ENCODE measurements at places on chromosomes 1 and 21.

DNA sequence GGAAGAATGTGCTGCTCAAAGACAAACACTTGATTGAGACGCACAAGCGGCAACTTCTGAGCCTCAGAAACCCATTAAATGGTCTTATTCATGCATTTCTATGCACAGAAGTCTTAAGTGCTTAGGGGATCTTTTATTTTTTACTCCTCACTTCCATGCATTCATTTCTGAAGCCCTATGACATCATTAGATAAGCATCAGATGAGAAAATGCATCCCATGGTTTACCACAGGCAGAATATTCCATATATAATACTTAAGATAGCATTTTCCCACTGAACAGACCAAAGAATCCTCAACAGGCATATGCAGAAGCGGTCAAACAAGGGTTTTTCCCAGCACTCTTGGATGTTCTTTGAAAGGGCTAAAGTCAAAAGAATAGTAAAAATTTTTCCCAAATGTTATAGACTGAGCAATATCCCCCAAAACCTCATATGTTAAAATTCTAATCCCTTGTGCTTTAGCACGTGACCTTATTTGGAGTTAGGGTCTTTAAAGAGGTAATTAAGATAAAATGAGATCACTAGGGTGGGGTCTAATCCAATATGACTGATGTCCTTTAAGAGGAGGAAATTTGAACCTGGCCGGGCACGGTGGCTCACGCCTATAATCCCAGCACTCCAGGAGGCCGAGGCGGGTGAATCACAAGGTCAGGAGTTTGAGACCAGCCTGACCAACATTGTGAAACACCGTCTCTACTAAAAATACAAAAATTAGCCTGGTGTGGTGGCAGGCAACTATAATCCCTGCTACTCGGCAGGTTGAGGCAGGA lies 22.6 kb upstream of the FAM89A start:
- no peak for DNase-seq

DNA sequence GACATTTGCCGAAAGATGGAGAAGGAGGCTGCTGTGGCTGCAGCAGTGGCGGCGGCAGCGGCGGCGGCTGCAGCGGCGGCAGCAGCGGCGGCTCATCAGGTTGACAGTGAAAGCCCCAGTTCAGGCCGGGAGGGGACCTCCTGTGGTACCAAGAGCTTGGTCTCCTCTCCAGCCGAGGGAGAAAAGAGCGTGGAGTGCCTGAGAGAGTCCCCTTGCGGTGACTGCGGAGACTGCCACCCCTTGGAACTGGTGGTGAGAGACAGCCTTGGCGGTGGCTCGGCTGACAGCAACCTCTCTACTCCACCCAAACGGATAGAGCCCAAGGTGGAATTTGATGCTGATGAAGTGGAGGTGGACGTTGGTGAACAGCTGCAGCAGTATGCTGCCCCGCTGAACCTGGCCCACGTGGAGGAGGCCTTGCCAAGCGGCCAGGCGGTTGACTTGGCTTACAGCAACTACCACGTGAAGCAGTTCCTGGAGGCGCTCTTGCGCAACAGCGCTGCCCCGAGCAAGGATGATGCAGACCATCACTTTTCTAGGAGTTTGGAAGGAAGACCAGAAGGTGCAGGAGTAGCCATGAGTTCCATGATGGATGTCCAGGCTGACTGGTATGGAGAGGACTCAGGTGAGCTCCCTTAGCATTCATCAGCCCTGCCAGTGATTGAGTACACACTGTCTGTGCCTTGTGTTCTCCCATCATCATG lies 6.3 kb downstream of the ZBTB8B start:
- DNase-seq, result no peak

DNA sequence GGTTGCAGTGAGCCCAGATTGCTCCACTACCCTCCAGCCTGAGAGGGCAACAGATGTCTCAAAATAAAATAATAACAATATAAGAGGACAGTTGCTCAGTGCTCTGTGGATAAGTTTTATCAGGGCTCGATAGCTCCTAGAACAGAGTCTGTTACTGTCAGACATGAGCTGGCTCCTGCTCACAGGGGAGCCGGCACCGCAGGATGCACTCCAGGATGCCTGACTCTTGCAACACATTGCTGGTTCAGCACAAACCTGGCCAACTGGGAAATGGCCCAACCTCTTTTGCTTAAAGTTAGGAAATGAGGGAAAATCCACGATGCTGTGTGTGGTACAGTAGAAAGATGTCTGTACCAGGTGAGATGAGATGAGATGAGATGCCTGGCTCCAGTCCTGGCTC lies 5.8 kb upstream of the CTSE start:
- DNase-seq, result no peak

DNA sequence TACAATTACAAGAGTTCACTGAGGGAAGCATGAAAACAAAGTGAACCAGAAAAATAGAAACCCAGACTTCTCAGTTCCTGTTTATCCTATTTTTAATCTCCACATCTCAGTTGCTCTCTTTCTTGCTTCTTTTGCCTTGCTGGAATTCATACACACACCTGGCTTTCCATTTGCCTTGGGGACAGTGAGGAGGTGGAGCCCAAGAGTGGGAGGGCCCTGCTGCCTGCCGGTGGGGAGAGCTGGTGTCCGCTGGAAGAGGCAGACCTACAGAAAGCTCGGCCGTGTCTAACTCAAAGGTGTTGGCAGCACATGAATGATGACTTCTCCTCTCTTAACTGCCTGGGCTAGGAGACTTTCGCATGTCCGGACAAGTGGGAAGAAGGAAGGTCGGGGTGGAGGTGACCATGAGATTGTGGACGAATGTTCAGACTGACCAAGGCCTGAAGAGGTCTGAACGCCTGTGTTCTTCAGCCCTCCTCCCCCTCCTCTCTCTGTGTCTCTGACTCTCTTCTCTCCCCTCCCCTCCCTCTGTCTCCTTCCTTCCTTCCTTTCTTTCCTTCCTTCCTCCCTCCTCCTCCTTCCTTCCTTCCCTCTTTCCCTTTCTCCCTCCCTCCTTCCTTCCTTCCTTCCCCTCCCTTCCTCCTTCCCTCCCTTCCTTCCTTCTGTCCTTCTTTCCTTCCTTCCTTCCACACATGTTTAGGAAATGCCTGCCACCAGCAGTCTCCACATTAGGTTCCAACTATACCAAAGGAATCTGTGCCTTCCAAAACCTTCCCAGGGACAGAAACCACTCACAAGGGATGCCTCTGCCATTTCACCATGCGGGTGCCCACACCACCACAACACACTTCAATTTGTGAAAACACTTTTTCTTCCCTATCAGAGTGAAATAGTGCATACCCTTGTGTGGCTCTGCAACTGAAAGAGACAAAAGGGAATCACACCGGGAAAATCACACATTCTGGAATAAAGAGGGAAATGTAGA lies 157.3 kb upstream of the RUNX1 start:
- DNase-seq, result no peak

GRCh38 chr1:54927472-54928240 lies 40.7 kb upstream of the DHCR24 start:
- no peak for DNase-seq

DNA sequence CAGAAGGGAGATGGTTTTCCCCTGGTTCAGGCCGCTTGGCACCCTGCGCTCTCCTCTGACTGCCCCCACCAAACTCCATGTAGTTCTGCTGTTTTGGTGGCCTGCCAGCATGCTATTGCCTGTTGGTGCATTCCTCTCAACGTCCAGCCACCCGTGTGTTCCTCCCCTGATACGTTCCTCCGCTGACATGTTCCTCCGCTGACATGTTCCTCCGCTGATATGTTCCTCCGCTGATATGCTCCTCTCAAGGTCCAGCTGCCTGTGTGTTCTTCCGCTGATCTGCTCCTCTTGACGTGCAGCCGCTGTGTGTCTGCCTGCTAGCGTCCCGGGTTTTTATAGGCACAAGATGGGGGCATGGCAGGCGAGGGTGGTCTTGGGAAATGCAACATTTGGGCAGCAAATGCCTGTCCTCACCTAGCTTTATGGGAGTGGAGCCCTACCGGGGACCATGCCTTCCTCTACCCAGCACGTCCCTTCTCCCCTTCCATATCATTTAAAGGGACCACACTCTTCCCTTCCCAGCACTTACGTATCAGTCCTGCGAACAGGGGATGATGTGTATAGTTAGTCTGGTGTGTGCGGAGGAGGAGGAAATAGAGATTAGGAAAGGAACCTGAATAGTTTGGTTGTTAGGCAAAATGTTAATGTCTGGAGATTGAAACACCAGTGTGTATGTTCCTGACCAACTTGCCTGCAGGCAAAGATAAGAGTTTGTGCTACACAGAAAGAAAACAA lies 40.6 kb upstream of the PLA2G5 start:
- DNase-seq, result no peak

DNA sequence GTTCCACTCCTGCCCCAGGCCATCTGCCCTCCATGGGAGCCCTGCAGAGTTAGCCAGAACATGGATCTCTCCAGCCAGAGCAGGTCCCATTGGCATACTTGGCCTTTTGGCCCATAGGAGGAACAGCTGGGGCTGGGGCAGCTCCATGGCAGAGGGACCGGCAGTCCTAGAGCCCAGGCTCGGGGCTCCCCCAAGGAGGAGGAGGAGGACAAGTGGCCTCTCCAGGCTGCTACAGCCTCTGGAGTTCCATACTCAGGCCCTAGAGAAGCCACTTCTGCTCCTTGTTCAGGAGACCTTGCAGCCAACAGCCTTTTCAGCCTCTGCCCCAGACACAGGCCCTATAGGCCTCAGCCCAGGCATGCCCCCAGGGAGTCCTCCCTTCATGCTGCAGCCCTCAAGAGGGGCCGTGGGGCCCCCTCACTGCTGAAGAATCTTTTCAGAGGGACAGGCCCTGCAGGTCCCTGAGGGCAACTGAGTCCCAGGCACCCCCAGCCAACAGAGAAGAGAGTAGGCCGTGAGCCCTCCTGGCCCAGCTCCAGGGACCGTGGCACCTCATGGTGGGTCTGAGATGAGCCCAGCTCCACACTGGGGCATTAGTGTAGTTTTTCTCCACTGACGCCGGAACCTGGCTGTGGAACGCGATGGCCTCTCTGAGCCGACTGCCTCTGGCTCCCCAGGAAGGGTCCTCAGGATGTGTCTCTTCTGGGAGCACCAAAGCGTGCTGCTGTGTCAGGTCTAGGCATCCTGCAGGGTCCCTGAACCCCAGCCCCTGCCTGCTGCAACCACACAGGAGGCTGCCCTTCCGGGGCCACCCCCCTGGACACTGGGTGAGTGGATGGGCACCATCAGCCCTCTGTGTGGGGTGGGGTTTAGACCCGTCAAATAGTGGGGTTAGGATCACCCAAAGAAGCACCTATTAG lies 297.6 kb upstream of the VAMP3 start:
- no peak for DNase-seq

- DNase-seq, result no peak
Measured at GRCh38 chr1:175933801-175934200, 190.4 kb upstream of the TNR start.

DNA sequence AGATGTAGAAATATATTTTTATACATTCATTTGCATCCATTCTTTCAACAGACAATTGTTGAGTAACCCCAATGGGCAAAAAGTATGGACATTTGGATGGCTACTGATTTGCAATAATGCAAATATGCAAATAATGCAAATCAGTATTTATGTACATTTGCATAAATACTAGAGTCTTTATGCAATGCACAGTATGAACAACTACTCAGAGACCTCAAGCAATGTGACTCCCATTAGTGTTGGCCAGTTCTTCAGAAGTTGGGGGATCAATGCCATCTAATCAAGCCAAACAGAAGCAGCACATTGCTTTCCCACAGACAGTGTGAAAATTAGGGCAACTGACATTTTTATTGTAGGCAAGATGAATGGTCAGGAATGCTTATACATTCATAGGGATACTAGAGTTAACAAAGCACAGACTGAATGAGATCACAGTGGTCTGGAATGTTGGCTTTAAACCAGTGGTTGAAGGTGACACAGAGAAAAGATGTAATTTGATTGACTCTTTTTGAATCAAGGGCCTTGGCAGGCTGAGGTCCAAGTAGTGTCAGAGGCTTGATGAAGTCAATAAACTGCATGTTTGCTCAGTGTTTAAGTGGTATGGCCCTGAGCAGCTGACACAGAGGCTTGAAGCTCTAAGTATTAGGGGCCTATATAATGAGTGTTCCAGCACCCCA lies 256.6 kb downstream of the CTH start:
- DNase-seq, result no peak

- DNase-seq, result no peak
Measured at GRCh38 chr1:71086331-71086730, 5.5 kb upstream of the ZRANB2 start.

- no peak for DNase-seq
Measured at GRCh38 chr1:39701049-39701439, 9.8 kb upstream of the HPCAL4 start.

DNA sequence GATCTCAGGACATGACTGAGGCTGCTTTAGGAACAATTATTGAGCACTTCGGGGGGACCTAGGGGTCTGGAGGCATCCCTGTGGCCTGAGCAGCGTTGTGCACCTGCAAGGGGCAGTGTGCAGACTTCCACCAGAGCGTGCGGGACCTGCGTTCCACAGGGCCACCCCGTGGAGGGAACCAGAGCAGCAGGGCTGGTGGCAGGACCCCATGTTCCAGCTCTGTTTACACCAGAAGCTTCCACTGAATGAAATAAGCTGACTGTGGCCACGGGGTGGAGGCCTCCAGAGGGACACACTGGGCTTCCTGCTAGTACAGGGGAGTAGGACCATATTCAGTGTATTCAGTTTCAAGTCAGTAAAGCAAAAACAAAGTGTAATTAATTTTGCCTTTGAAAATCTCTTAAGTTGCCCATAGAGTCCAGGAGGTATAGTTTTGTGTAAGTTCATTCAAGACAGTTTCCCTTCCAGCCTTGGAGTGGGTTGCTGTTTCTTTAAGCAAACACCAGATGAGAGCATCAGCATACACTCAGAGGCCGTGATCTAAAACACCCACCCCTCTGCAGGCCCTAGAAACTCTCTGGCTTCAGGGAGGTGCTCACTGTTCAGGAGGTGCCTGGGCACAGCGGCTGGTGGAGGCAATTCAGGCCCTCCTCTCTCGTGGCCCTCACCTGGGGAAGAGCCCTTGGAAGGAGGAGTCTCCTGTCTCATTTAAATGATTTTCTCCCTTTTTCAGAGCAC lies 16.6 kb downstream of the SLC1A7 start:
- no peak for DNase-seq

DNA sequence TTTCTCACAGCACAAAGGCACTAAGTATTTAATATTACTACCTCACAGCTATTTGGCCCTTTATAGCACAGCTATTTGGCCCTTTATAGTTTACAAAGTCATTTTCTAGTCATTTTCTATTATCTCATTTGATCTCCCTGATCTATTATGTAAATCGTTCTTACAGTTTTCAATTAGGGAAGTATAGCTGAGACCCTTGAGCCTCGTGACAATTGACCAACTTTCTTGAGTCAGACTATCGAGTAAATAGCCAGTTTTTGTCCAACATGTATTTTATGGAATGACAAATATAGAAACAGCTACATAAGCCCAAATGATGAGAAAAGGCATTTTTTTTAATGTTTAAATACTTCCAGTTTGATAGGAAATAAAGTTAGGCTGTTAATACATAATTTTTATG lies 7.0 kb upstream of the ANGPTL1 start:
- DNase-seq, result no peak

GRCh38 chr1:190649553-190649952 lies 171.9 kb upstream of the BRINP3 start:
- DNase-seq, result no peak

DNA sequence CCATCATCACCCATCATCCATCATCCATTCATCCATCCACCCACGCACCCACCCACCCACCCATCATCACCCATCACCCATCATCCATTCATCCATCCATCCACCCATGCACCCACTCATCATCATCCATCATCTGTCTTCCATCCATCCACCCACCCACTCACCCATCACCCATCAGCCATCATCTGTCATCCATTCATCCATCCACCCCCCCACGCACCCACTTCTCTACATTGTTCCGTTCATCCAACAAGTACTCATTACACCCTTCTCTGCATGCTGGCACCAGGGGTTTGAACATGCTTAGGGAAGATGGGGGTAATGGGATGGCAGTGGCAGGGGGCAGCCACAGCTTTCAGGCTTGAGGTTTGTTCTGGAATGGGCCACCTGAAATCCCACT lies 82.1 kb downstream of the ADARB1 start:
- DNase-seq, result no peak

GRCh38 chr1:81876901-81877733 lies 76.4 kb downstream of the ADGRL2 start:
- peak; percentile 3 for DNase-seq

Measured in H4 (cell line).